Fibroblast of skin of back (primary cell): ENCODE measurements at places on chromosomes 6 and 20.

DNA sequence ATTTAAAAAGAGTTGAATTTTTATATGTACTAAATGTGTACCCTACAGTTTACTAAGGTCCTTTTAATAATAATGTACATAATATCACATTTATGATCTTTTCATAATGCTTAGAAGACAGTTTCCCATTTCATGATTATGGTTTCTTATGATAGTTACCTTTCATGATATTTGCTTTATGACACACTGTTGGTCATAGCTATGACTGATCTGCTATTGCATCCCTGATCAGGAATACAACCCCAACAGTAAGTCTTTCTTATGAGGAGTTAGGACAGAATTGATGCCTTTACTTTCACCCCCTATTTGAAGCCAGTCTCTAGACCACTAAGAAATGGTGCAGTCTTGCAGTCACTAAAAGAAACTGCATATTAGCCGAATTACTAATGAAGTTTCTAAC, 31.0 kb downstream of the LCA5 start:
- DNase-seq, result peak; percentile 21

DNA sequence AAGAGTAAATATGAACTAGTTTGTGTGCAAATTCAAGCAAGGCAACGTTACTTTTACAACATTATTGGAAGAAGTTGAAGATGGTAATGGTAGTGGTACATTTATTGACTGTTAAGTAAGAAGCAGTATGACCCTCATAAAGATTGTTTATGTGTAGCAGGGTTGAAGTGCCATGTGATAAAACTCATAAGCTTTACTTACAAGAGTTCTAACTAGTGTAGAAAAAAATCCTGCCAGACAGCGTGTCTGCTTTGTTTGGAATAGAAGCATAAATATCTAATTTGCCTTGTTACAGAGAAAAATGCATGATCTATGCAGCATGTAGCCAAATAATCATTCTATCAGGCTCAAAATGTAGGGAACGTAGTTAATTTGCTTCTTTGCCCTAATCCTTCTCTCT, 450.8 kb upstream of the SOX4 start:
- DNase-seq, result no peak

DNA sequence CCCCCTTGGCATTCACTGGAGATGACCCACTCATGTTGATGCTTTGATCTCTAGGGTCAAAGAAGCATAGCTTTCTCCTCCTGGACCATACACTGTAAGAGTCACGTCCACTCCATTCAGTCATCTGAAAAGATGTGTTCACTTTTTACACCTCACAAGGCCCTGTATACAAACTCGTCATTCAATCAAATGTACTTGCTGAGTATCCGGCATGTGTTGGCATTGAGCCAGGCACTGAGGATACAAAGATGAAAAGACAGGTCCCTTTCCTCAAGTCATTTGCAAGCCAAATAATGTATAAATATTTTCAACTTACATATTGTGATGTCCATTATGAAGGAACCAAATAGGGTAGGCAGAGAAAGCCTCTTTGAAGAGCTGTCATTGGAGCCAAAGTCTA, 32.6 kb upstream of the CSNK2A1 start:
- DNase-seq, result no peak

GRCh38 chr6:136149311-136149710, 100.8 kb downstream of the MTFR2 start:
- no peak for DNase-seq

DNA sequence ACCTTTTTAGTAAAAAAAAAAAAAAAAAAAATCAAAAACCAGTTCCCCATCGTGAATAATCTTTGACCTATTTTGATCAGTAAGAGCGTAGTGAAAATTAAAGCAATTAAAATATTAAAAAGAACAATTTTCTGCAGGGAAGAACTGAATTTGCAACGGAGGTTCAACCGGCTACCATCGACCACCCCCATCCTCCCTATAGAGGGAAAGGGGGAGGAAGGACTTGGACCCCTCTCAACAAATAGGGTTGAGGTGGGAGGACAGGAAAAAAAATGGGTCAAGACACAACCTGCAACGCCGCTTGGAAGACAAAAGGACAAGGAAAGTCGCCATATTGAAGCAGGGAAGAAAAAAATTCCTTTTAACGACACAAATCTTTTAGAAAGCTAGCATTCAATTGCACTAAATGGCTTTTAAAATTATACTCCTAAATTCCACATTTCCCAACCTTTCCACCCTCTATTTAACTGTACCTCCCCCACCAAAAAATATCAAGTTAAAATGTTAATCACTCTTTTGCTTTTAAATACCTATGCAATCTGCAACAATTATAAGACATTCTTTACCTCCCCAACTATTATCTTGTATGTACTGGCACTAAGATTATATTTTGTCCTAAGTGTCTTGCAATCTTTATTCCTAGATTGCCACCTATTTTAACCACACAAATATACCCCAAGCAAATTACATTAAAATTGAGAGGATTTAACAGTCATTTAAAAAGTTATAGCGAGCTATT, 1.7 kb downstream of the PPP1R10 start:
- peak; percentile 89 for DNase-seq

DNA sequence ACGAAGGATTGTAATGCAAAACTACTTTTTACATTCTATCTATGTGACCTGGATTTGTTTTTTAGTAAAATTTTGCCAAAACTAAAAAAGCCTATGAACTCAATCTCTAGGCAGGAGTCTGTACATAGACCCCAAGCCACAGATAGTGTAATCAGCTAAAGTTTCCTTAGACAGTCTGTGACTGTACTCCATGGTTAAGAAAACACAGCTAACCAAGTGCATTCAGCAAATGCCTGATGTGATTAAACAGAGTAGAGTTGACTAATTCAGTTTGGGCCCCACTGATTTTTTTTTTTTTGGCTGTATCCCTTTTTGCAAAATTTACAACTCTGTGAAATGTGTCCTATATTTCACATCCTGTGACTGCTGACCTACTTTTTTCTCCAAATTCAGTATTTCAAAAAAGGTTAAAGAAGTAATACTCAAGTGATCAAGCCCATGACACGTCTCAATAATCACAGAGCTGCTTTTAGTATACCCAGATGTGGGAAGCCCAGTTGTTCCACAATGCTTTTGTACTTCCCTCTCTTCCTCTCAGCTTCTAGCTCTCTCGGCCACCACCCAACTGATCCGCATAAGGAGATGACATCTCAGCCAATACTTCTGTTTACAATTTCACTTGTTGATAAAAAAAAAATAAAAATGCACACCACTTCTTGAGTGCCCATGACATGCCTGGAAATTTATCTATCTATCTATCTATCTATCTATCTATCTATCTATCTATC, 108.8 kb upstream of the TBX18 start:
- DNase-seq, result peak; percentile 68

GRCh38 chr20:40802886-40803285, 113.8 kb upstream of the MAFB start:
- no peak for DNase-seq
